ENCODE measurements at places on chromosomes 6 and 20. TPM values are rescaled to one million over a fixed set of nuclear protein-coding genes. Genes with fewer than 3 reads are reported as not detected.

Gene HBS1L
- total RNA-seq, result 48.5 TPM

Gene SLC26A8
- total RNA-seq, result not detected

Gene CPXM1
- not detected for total RNA-seq

Gene MTG2
- total RNA-seq, result 41.8 TPM

Gene KCNK17
- total RNA-seq, result 11.6 TPM

Gene DSP
- 5.4 TPM for total RNA-seq

- H3K27me3 ChIP-seq, result no peaks in the 10 kb centered on the region
- DNase-seq, result no peak
- no peak overlapping the region for H3K27ac ChIP-seq
- H3K4me3 ChIP-seq, result no peak overlapping the region
These were observed 171.3 kb upstream of the CST7 start for GRCh38 chr20:24777746-24778145.

DNA sequence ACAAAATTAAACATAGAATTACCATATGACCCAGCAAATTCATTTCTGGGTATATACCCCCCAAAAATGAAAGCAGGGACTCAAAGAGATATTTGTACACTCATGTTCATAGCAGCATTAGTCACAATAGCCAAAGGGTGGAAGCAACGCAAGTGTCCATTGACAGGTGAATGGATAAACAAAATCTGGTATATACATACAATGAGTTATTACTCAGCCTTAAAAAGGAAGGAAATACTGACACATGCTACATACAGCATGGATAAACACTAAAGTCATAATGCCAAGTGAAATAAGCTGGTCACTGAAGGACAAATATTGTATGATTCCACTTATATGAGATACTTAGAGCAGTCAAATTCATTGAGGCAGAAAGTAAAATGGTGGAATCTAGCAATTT lies 5.3 kb upstream of the STX11 start:
- no peaks in the 10 kb centered on the region for H3K36me3 ChIP-seq
- H3K27ac ChIP-seq, result no peak overlapping the region
- peaks cover 7% of the 10 kb centered on the region for H3K4me1 ChIP-seq
- no peak overlapping the region for H3K4me3 ChIP-seq
- no peaks in the 10 kb centered on the region for H3K27me3 ChIP-seq

DNA sequence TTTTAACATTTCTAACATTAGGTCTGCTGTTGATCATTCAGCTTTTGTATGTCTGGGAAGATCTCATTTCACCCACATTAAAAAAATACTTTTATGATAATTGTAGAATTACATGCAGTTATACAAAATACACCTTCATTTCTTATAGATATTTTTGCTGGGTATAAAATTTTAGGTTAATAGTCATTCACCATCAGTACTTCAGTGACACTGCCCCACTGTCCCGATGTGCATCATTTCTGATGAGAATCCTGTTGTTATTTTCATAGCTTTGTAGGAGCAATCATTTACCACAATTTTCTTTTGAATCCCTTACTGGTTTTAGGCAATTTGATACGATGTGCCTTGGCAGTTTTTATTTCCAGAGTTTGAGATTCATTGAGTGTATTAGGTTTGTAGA lies 173.6 kb downstream of the JARID2 start:
- H3K27ac ChIP-seq, result no peak overlapping the region
- no peaks in the 10 kb centered on the region for H3K4me1 ChIP-seq
- H3K27me3 ChIP-seq, result no peaks in the 10 kb centered on the region

GRCh38 chr6:15734118-15734897 lies 71.5 kb upstream of the DTNBP1 start:
- DNase-seq, result no peak
- no peaks in the 10 kb centered on the region for H3K36me3 ChIP-seq
- H3K27ac ChIP-seq, result no peak overlapping the region
- no peaks in the 10 kb centered on the region for H3K27me3 ChIP-seq

DNA sequence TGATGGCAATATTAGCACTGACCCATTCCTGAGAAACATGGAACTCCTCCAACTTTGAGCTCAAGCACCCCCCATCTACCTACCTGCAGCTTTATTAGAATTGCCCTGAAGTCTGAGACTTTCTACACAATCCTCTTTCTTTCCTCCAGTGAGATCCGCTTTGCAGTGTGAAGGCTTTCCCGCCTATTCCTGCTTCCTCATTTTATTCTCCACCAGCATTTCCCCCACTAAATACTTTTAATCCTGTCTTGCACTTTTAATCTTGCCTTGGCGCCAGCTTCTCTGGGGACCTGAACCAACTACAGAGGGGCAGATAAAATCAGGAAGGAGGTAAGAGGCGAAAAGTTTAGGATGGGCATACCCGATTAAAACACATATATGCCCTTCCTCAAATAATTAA lies 178.1 kb upstream of the PRDM1 start:
- H3K4me3 ChIP-seq, result no peak overlapping the region
- no peaks in the 10 kb centered on the region for H3K36me3 ChIP-seq
- no peaks in the 10 kb centered on the region for H3K27me3 ChIP-seq
- no peak for DNase-seq
- no peak overlapping the region for H3K27ac ChIP-seq
- H3K4me1 ChIP-seq, result peaks cover 7% of the 10 kb centered on the region

GRCh38 chr6:169618526-169619490 lies 83.0 kb downstream of the WDR27 start:
- DNase-seq, result no peak

GRCh38 chr20:22924046-22924737 lies 110.9 kb upstream of the SSTR4 start:
- no peaks in the 10 kb centered on the region for H3K36me3 ChIP-seq
- H3K4me3 ChIP-seq, result no peak overlapping the region
- DNase-seq, result no peak
- H3K4me1 ChIP-seq, result no peaks in the 10 kb centered on the region

DNA sequence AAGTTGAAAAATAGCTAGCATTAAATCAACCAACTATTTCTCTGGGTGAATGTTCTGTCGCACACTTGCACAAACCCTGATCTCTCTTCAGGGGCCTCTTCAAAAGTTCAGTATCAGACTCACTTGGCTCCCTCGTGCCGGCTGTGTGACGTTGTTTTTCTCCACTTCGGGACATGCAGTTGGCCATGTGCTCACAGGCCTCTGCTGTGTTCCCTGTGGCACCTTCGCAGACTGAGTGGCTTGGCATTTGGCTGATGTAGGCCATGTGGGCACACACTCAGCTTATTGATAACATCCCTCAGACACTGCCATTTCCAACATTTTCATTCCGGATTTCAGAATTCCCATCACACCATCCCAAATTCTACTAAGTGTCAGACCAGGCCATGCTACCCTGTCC lies 49.3 kb downstream of the PACRG start:
- H3K4me3 ChIP-seq, result no peak overlapping the region
- no peak for DNase-seq
- H3K36me3 ChIP-seq, result no peaks in the 10 kb centered on the region
- H3K27ac ChIP-seq, result no peak overlapping the region
- H3K27me3 ChIP-seq, result no peaks in the 10 kb centered on the region

- no peaks in the 10 kb centered on the region for H3K27me3 ChIP-seq
- no peak overlapping the region for H3K27ac ChIP-seq
- H3K4me3 ChIP-seq, result no peak overlapping the region
These were observed 872.4 kb downstream of the C6orf118 start for GRCh38 chr6:164436976-164437375.

GRCh38 chr20:21516861-21517565 lies 3.1 kb upstream of the NKX2-2 start:
- H3K4me1 ChIP-seq, result peaks cover 42% of the 10 kb centered on the region
- no peaks in the 10 kb centered on the region for H3K27me3 ChIP-seq
- H3K27ac ChIP-seq, result no peak overlapping the region

DNA sequence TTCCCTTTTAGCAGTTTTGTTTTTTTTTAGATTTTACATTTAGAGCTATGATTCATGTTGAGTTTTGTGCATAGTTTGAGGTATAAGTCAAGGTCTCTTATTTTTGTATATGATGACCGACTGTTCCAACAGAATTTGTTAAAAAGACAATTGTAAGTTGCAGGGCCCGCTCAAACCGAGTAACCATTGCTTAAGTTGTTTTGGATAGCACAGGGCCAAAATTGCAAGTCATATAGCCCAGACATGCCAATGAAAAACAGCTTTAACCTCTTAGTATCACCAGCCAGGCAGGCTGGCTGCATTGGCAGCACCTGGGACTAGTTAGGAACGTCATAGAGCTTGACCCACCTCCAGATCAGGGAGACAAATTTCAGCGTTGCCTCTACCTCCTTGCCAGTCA lies 47.3 kb downstream of the PFDN4 start:
- DNase-seq, result no peak
- no peak overlapping the region for H3K4me3 ChIP-seq
- H3K36me3 ChIP-seq, result no peaks in the 10 kb centered on the region
- no peak overlapping the region for H3K27ac ChIP-seq
- H3K27me3 ChIP-seq, result no peaks in the 10 kb centered on the region
- H3K4me1 ChIP-seq, result no peaks in the 10 kb centered on the region

DNA sequence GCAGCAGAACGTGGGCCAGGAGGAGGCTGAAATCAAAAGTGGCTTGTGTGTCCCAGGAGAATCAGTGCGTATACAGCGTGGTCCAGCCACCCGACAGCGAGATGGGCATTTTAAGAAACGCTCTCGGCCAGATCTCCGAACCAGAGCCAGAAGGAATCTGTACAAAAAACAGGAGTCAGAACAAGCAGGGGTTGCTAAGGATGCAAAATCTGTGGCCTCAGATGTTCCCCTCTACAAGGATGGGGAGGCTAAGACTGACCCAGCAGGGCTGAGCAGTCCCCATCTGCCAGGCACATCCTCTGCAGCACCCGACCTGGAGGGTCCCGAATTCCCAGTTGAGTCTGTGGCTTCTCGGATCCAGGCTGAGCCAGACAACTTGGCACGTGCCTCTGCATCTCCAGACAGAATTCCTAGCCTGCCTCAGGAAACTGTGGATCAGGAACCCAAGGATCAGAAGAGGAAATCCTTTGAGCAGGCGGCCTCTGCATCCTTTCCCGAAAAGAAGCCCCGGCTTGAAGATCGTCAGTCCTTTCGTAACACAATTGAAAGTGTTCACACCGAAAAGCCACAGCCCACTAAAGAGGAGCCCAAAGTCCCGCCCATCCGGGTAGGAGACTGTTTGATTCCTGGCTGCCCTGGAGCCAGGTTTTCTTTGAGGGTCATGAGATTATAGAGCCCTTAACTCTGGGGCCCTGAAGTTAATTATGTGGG lies 75.3 kb downstream of the ASXL1 start:
- H3K27ac ChIP-seq, result peak overlapping the region; percentile 18
- no peak for DNase-seq
- no peaks in the 10 kb centered on the region for H3K27me3 ChIP-seq

DNA sequence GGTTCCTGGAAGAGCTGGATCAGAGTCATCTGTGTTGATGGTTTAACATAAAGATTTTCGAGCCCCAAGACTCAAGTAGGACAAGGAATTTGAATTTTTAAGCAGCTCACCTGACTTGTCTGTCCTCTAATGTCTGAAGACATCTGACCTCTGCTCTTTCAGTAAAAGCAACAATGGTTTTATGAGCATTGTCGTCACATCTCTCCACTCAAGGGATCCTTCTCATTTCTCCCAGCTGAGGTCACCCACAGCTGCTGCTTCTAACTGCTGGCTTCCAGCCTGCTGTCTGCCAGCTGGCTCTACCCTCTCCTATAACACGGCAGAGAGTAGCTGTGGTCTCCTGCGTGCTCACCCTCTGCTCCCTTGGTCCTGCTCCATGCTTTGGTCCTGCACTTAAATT lies 24.7 kb upstream of the HDAC2 start:
- peaks cover 40% of the 10 kb centered on the region for H3K4me1 ChIP-seq
- DNase-seq, result peak; percentile 6
- H3K4me3 ChIP-seq, result peak overlapping the region; percentile 41
- H3K36me3 ChIP-seq, result no peaks in the 10 kb centered on the region
- no peaks in the 10 kb centered on the region for H3K27me3 ChIP-seq
- peak overlapping the region; percentile 54 for H3K27ac ChIP-seq

DNA sequence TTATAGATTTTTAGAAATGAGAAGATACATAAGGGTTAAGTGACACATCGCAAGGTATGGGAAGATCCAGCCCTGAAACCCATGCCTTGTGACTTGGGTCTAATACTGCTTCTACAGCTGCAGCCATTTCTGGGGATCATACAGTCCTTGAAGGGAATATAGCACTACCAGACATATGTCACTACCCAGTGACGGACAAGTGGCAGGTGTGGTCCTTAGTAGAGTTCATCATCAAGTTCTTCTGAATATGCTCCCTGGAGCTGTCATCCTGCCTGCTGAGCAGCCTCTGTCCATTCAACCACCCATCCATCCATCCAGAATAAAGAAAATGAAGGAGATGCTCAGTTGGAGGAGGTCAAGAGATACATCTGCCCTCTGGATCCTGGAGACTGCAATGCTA lies 118.6 kb upstream of the ASF1A start:
- no peak overlapping the region for H3K27ac ChIP-seq
- no peaks in the 10 kb centered on the region for H3K36me3 ChIP-seq
- H3K27me3 ChIP-seq, result no peaks in the 10 kb centered on the region
- no peak for DNase-seq

- H3K4me1 ChIP-seq, result peaks cover 16% of the 10 kb centered on the region
- no peaks in the 10 kb centered on the region for H3K36me3 ChIP-seq
- no peaks in the 10 kb centered on the region for H3K27me3 ChIP-seq
- no peak overlapping the region for H3K4me3 ChIP-seq
- H3K27ac ChIP-seq, result peak overlapping the region; percentile 83
These were observed 63.6 kb downstream of the EDN1 start for GRCh38 chr6:12353731-12354130.

GRCh38 chr6:141203902-141204575 lies 928.7 kb upstream of the GJE1 start:
- peaks cover 19% of the 10 kb centered on the region for H3K4me1 ChIP-seq
- H3K4me3 ChIP-seq, result no peak overlapping the region
- no peaks in the 10 kb centered on the region for H3K27me3 ChIP-seq
- H3K36me3 ChIP-seq, result no peaks in the 10 kb centered on the region
- H3K27ac ChIP-seq, result peak overlapping the region; percentile 22
- DNase-seq, result no peak

DNA sequence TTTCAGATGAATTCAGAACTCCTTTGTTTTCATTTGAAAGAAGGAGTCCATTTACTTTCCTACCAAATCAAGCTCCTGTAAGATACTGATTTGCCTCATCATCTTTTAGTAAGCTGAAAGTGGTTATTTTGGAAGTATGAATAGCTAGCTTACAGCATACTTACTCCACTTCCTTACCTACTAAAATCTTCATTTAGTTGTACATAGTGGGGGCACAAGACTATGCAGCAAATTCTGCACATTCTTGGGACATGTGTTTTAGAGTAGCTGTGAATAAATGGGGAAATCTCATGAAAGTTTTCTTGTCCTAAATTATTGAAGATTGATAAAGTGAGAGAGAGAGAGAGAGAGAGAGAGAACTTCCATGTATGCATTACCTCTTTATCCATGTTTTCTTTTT lies 256.3 kb downstream of the OGFRL1 start:
- H3K36me3 ChIP-seq, result no peaks in the 10 kb centered on the region
- H3K27ac ChIP-seq, result no peak overlapping the region
- no peak overlapping the region for H3K4me3 ChIP-seq
- no peak for DNase-seq
- peaks cover 6% of the 10 kb centered on the region for H3K4me1 ChIP-seq

DNA sequence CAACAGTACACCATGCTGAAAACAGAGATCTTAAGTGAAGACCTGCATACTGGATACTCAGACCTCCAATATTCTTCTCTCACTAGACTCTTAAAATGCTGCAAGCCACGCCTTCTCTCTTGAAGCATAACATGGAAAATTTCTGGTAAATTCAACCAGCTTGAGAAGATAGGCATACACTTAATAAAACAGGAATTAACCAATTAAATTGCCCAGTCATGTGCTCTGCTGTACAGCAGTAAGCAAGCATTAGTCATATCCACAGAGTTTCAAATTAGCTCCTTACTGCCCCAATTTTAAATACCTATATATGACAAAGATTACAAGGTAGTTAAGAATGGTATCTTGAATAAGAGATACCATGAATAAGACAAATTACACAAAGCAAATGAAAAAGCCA lies 53.8 kb downstream of the C6orf58 start:
- no peaks in the 10 kb centered on the region for H3K4me1 ChIP-seq
- no peak overlapping the region for H3K4me3 ChIP-seq
- H3K36me3 ChIP-seq, result no peaks in the 10 kb centered on the region
- no peak for DNase-seq
- no peak overlapping the region for H3K27ac ChIP-seq
- no peaks in the 10 kb centered on the region for H3K27me3 ChIP-seq

All from thoracic aorta (tissue), 2 donors.